ENCODE measurements at places on chromosomes 13 and 19.
A peak's percentile ranks its signal among the peaks of the same experiment; 100 is the strongest.

GRCh38 chr19:34226036-34226435 lies 28.3 kb upstream of the GARRE1 start:
- no peak for DNase-seq

- no peak for DNase-seq
Observed at GRCh38 chr13:97757807-97758206, 195.7 kb upstream of the IPO5 start.

DNA sequence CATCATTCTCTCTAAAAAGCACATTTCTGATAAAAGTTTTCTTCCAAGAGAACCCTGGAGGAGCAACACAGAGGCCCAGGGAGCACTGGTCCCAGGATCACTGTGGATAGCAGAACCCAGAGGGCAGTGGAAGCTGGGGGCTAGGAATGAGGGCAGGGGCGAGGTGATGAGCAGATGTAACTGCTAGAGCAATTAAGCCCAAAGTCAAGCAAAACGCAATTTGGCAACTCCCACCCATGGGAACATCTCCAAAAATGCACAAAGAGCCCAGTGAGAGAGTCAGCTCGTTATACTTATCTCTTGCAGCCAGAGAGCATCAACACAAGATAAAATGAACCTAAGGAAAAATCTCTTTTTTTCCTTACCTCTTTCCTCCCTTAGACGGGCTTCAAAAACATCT lies 284.2 kb downstream of the TBC1D4 start:
- DNase-seq = no peak

DNA sequence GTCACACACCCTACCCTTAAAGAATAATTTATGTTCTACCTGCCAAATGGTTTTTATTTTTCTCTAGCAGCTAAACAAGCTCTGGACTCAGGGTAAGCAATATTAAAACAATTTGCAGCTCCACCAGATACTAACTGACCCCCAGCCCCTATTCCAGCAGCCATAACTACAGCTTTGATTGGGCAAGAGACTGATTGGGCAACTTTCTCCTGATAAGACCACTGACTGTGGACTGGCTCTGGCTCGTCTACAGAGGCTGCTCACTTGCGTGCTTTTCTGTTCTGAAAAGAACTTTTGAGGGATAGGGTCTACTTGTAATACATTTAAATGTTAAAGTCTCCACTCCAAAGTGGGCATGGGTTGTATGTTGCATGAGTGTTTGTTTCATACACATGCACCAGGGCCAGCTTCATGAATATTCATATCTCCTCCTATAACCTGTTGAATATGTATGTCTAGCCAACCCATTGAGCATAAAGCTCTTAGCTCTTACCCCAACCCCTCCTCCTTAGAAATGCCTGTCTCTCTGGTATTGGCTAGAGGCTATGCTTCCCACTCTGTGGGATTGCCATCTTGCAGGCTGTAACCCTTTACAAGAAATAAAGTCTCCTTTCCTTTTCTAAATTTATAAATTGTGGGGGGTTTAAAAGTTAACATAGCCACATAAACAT lies 19.9 kb downstream of the OR7A5 start:
- DNase-seq = no peak

GRCh38 chr19:55642153-55643002 lies 1.1 kb upstream of the ZNF581 start:
- no peak for DNase-seq

DNA sequence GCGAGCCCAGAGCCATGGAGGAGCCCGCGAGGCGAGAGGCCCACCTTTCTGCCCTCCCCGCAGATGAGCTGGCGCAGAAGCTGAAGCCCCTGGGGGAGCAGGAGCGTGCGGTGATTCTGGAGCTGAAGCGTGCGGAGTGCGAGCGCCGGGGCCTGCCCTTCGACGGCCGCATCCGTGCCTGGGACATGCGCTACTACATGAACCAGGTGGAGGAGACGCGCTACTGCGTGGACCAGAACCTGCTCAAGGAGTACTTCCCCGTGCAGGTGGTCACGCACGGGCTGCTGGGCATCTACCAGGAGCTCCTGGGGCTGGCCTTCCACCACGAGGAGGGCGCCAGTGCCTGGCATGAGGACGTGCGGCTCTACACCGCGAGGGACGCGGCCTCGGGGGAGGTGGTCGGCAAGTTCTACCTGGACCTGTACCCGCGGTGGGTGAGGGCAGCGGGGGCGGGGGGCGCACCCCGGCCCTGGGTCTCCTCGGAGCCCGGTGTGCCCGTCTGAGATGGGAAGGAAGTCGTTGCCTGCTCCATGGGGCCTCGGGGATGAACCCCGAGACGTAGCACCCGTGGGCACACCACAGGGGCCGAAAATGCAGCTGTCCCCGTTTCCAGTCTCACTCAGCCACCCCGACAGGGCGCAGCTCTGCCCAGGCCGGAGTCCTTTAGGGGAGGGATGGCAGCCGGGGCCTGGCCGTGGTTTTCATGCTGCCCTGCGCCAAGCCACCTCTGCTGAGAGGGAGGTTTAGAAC lies 12.1 kb upstream of the ZNF554 start:
- DNase-seq = no peak

DNA sequence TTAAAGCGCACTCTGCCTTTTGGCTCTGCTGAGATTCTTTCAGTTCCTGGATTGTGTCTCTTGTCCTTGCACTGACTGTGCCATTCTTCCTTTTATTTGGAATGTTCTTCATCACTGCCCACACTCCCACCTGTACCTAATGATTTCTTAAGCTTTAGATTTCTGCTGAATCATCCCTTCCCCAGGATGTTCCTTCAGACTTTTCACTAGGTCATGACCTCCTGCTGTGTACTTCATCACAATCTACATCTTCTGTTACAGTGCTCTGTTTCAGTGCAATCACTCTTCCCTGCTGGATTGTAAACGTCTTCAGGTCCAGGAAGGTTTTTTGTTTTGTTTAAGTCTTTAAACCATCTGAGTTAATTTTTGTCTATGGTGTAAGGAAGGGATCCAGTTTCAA lies 281.0 kb downstream of the ATP8A2 start:
- DNase-seq = no peak

GRCh38 chr13:114064450-114065140 lies 67.8 kb downstream of the RASA3 start:
- DNase-seq = peak; percentile 92

GRCh38 chr19:45900738-45901431 lies 1.5 kb downstream of the MYPOP start:
- no peak for DNase-seq

DNA sequence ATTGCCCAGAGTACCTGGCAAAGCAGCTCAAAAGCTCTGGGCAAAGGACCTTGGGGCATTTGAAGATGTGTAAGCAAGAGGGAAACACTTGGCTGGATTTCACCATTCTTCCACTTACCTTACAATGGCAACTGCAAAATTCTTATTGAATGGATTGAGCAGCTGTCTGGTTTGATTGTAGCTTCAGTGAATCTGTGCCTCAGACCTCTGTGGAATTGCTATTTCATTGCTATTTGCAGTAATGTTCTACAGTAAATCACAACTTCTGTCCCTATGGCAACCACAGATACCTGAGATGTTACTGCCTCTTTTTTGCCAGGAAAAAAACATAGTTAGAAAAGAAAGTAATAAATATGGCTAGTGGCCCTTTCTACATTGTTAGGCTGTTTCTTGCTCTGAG lies 519.5 kb downstream of the SUCLA2 start:
- DNase-seq = no peak

GRCh38 chr19:6038634-6039405 lies 60.9 kb upstream of the RANBP3 start:
- no peak for DNase-seq

- no peak for DNase-seq
Observed at GRCh38 chr13:38223089-38223488, 126.6 kb upstream of the UFM1 start.

GRCh38 chr13:52353193-52353592 lies 52.8 kb downstream of the THSD1 start:
- no peak for DNase-seq

DNA sequence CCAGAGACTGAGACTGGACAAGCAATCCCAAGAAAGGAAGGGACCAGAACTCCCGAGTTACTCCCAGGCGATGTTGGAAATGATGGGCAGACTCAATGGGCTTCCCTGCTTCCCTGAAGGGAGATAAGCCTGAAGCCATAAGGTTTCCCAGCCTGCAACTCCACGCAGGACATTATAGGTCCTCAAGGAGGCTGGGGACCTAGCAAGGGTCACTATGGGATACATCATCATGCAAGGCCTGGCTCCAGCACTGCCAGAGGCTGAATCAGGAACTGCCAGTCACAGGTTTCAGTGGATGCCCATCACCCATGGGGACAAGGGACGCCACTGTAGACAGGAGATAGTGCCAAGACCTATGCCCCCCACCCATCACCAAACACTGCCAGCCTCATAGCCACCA lies 338.7 kb downstream of the IRS2 start:
- no peak for DNase-seq

- DNase-seq = no peak
Observed at GRCh38 chr13:29936051-29936813, 85.8 kb upstream of the UBL3 start.

- DNase-seq = no peak
Observed at GRCh38 chr13:95059306-95059705, 241.9 kb downstream of the ABCC4 start.

DNA sequence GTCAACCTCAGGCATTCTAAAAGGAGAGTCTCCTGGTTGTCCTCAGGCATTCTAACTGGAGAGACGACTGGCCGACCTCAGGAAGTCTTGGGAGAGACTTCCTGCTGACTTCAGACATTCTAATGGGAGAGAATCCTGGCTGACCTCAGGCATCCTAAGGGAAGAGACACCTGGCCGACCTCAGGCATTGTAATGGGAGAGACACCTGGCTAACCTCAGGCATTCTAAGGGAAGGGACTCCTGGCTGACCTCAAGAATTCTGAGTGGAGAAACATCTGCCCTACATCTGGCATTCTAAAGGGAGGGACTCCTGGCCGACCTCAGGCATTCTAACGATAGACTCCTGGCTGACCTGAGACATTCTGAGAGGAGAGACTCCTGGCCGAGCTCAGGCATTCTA lies 1353.3 kb downstream of the UQCRFS1 start:
- no peak for DNase-seq

DNA sequence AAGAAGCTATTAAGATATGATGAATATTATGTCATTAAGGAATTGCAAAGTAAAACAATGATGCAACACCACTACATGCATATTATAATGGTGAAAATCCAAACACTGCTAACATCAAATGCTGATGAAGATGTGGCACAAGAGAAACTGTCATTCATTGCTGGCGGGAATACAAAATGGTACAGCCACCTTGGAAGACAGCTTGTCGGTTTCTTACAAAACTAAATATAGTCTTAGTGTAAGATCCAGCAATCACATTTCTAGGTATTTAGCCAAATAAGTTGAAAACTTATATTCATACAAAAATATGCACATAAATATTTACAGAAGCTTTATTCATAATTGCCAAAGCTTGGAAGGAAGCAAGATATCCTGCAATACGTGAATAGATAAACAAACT lies 114.9 kb upstream of the EDNRB start:
- no peak for DNase-seq

- DNase-seq = no peak
Observed at GRCh38 chr13:41503356-41503755, 46.0 kb downstream of the RGCC start.

GRCh38 chr19:329876-330275 lies 14.7 kb downstream of the MIER2 start:
- no peak for DNase-seq

- peak; percentile 79 for DNase-seq
Observed at GRCh38 chr19:45059258-45059965, 16.9 kb downstream of the ZNF296 start.

DNA sequence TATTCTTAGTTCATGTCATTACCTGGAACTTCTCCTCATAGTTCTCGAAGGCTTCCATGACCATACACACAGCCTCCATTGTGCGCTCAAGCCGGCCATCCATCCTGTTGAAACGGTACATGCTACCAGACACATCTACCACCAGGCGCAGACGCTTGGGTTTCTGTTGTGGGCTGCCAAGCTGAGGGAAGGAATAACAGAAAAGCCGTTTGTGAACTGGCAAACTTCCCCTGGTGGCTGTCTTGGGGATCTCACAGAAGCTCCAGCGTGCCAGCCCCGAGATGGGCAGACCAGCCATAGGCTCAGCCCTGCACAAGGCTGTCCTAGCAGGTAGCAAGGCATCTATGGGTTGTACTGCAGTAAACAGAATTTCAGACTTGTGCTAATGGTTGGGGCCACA lies 130.1 kb downstream of the RGCC start:
- no peak for DNase-seq

GRCh38 chr19:39479916-39480315 lies 722 bp upstream of the TIMM50 start:
- DNase-seq = no peak

GRCh38 chr19:4337906-4338440 lies 654 bp downstream of the STAP2 start:
- no peak for DNase-seq

GRCh38 chr19:5314012-5314906 lies 26.4 kb downstream of the PTPRS start:
- no peak for DNase-seq

GRCh38 chr19:52941941-52942385 lies 18.7 kb upstream of the ZNF888 start:
- no peak for DNase-seq

- no peak for DNase-seq
Observed at GRCh38 chr19:16213076-16213475, 15.4 kb downstream of the AP1M1 start.

GRCh38 chr13:44273991-44274770 lies 99.4 kb upstream of the SERP2 start:
- DNase-seq = no peak

DNA sequence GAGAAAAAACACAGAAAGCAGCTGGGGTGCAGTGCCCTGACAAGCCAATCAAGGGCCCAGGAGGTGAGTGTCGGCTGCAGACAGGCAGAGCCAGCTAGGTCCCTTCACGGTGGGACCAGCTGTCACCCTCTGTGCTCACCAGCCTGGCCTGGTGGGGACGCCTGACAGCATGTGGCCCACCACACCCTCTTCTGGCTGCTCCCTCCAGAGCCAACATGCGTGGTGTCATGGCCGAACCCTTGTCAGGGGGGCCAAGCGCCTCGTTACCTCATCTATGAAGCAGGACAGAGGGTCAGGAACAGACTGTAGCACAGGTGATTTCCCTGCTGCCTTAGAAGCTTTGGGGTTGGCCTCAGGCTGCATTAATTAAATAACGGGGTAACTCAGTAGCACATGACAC lies 40.0 kb upstream of the ISYNA1 start:
- DNase-seq = no peak

GRCh38 chr13:45681113-45681512 lies 21.0 kb upstream of the CBY2 start:
- no peak for DNase-seq

DNA sequence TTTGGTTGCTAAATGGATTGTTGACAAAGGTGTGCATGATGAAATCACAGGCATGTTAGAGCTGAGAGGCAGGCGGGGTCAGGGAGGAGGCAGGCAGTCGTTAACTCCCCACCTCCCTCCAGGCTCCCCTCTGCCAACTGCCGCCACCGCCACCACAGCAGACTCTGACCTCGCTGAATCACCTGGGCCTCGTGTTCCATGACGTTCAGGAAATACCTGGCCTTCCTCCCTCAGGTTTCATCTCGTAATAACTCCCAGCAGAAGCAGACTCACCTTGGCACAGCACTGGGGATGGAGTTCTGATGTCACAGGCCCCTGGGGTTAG lies 198.5 kb downstream of the KATNAL1 start:
- DNase-seq = no peak
